ENCODE measurements at places on chromosomes 2 and 18.

DNA sequence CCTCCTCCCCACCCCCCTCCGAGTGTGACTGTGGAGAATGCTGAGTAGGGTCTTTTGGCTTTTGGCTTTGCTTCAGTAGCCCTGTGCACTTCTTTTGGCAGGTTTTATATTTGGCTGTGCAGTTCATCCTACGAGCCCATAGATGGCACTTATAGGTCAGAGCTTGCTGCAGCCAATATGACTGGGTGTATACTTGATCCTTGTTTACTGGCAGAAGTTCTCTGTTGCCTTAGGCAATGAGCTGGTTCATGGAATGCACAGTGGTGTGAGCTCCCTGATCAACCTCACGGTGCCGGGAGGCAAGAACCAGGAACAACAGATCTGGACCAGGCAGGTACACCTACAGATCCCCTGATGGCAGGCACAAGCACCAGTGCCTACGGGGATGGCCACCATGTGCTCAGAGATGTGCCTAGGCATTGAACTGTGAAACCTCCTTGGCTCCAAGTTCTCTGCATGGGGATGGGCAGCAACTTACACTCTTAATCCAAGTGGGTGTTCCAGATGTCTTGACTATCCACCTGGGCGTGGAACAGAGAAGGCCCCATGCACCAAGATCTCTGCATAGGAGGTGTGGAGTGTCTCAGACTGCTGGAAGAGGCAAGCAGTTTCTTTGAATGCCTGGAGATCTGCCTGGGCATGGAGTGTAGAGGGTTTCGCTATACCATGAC is 190.4 kb downstream of the KIAA1328 start:
- DNase-seq: no peak

- DNase-seq: no peak
Observed at GRCh38 chr18:50161597-50162205, 33.2 kb downstream of the MYO5B start.

DNA sequence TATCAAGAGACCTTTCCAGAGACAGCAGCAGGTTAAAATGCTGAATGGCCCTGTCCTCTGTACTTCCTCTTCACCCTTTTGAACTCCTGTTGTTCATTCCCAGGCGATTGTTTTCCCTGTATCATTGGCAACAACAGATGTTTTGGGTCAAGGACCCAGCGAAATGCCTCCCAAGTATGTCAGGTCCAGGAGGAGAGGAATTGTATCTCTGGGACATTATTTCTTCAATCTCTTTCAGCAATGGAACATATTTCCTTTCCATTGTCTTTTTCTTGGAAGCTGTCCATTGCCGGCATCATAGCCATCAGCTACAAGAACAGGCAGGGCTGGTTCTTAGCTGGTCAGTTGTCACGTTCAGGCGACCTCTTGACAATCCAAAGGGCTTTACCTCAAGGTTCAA is 76.2 kb downstream of the NRP2 start:
- no peak for DNase-seq

DNA sequence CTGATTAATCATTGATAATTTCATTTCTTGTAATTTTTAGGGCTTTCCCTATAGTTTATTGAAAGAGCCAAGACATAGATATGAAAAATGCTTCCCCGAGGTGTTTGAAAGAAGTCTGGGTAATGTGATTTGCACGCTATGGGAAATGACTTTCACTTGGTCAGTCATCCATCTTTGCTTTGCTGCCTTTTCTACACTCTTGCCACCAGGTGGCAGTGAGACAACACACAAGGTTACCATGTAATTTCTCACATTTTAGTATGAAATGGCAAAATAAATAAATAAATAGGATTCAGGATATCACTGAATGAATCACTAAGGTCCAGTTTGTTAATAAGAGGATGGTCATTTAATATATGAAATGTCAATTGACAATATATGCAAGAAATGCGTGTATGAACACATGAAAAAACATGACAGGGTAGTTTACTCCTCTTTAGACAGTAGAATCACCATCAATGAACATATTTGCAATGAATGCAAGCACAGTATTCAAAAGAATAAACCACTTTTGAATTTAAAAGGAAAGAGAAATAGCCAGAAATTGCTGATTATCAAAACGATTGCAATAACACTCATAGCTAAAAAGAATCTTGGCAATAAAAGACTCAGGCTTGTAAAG is 52.2 kb upstream of the KCNH7 start:
- DNase-seq: no peak

DNA sequence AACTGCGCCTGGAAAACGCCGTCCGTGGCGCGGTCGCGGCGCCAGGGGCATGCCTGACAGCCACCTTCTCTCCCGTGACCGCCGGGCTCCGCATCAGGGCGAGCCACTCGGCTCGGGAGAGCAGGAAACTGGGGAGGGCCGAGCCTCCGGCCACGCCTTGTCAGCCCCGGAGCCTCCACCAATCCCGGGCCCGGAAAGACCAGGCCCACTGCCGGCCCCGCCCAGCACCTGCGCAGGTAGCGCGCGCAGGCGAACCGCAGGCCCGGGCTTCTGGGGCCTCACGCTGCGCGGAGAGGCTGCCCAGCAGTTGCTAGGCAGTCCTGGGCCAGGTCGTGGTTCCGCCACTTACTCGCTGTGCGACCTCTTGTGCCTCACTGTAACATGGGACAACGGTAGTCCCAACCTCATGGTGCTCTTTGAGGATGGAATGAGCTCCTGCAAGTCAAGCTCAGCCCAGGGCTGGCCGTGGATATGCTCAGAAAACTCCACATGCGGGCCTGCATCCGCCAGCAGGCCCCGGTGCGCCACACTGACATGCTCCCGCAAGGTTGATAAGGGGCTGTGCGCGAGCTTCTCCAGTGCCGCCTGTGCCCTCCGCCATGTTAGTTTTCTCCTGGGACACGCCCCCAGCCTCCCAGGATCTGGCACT is 97.1 kb downstream of the INHBB start:
- DNase-seq: peak; percentile 83

- DNase-seq: no peak
Observed at GRCh38 chr18:47120428-47120827, 29.9 kb downstream of the HDHD2 start.

DNA sequence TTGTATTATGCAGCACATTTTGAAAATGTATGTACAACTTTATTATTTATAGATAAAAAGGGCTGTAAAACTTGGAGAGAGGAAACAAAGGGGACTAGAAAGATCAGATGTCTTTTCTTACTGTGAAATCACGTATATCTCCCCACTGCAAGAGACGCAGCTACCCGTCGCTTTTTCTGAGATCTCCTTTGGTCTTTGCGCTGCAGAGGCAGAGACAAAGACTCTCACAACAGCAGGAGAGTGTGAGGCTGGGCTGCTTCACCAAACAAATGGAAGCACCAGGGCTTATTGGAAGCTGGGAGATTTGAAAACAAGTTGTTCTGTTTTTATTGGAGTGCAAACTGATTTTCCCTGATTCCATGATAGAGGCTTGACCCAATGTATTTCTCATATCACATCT is 129.0 kb upstream of the PARD3B start:
- no peak for DNase-seq

DNA sequence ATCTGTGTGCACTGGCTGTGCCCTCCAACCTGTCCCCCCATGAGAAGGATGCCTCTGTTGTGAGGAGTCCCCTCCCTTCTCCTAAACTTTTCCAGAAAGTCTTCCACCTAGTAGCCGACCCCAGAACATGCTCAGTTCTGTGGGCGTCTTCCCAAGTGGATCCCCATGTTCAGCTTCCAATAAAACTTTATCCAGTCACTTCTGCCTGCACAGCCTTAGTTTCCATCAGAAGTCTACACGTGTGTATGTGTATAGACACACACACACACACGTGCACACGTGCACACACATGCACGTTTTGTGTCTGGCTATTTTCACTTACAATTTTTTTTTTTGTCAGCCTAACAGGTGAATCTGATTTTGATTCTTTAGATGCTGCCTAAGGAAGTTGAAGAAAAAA is 115.1 kb downstream of the RTP5 start:
- DNase-seq: no peak

GRCh38 chr2:216850665-216851322 is 9.1 kb downstream of the TNP1 start:
- DNase-seq: no peak

DNA sequence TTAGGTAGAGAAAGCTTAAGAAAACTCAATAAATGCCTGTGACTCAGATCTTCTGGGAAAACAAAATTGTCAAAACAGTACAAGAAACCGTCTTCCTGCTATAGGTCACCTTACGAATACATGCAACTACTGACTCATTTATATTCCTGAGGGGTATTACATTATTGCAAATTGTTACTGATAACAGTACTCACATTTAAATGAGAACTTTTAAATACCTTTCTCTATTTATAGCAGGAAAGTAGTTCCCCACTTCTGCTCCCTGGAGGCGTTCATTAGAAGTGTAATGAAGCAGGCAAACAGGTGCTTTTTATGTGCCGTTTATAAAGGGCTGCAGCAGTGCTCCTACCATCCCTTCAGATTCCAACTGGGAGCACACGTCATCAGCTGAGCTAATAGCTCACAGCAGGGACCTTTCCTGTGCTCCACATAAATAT is 65.1 kb upstream of the RPRM start:
- DNase-seq: no peak

DNA sequence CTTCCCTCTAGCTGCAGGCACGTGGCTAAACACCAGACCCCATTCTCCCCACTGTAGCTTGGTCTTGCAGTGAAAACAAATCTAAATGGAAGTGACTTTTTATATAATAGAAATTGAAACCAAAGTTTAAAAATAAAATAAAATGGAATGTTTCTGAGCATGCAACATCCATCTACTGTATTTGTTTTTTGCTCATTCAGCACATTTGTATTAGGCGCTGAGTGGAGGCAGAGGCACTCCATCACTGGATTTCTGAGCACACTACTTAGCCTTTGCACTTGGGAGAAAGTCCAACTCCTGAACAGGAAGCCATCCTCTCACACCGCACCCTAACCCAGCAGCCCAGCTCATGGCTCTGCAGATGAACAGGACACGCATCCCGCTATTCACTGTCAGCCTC is 37.8 kb upstream of the POU3F3 start:
- no peak for DNase-seq

DNA sequence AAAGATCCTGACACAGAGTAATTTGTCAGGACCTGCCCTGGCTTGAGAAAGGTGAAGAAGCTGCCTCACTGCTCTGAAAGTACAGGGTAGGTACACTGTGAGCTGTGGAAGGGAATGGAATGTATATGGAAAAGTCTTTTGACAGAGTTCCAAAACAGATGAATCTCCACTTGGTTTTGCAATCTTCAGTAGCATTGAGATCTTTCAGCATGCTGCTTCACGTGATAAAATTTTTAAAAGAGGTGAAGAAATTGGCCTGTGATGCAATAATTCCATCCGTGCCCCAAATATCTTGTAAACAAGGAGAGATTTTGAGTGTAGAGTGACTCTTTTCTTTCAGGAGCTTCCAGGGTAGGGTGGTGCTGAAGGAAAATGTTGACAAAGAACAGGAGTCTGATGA is 123.1 kb downstream of the OSR1 start:
- no peak for DNase-seq

- no peak for DNase-seq
Observed at GRCh38 chr2:82501217-82501616, 1957.9 kb downstream of the SUCLG1 start.

GRCh38 chr2:68256093-68256450 is 3.7 kb upstream of the PPP3R1 start:
- no peak for DNase-seq

- peak; percentile 62 for DNase-seq
Observed at GRCh38 chr2:199739413-199740110, 111.4 kb downstream of the FTCDNL1 start.

DNA sequence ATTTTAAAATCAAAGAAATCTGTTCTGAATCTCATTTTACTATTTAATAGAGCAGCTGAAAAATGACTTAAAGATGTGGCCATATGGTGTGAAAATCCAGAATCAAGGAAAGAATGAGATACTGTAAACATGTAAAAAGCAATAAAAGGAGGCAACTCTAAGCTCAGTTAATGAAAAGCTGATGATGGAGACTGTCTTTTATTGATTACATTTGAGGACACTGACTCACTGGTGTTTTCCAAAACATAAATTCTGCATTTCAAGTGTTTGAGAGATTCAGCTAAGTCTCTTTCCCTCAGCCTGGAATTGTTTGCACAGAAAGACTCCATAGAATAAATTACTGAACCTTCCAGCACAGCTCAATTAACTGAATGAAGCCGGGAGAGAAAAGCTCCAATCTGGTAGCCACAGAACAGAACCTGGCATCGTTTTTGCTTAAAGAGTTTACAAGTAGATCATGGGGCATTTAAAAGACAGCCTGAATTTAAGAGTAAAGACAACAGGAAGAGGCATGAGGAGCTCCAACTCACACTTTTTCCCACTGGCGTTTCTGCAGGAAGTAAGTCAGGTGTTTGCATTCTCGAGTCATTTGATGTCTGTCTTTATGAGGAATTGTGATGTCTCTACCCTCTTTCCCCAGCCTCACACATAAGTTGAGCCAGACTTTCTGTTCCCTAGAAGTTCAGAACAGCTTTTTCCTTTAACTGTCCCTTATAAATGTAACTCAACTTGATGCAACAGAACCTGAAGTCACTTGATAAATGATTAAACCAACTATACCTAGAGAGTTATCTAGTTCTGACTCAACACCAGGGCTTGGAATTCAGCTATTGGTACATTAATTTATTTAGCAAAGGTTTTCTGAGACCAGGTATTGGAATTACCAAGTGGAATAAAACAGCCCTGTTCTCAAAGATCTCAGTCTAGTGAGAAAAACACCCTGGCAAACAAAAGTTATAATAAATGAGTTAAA is 53.3 kb downstream of the FTCDNL1 start:
- DNase-seq: no peak

- no peak for DNase-seq
Observed at GRCh38 chr18:29496152-29496680, 1319.3 kb upstream of the CDH2 start.

DNA sequence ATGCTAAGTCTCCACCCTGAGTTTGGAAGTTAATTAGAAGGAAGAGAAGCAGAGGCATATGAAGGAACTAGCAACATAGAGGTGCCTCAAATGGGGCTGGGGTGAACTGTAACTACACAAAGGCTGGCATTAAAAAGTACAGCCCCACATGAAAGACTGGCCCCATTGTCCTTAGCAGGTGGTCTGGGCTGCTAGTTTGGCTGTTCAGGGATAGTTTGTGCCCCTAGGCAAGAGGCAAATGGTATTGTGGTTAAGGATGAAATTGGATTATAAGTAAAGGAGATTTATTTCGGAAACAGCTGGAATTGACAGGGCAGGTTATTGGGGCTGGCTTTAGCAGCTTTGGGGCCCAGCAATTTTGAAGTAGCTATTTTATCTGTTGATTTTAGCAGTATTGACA is 365.7 kb upstream of the TNP1 start:
- no peak for DNase-seq

DNA sequence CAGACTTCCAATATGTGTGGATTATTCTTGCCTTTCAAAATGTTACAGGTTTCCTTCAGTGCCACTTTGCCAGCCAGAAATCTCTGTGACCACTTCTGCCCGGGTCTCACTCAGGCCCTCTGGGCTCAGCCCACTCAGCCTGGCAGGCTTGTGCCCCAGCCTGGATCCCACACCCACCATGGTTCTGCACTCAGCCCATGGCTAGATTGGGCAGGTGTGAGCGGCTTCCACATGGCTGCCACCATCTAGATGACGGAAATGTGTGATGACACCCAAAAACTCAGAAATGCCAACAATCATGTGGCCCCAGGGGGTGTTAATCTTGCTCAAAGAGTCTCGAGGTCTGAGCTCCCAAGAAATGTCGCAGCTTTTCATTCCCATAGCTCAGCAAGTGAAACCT is 1097.5 kb upstream of the SLC39A10 start:
- DNase-seq: no peak
